CD14-positive monocyte (primary cell): ENCODE measurements at places on chromosomes 7 and 10.

GRCh38 chr7:139741789-139742344 is 35.9 kb downstream of the HIPK2 start:
- no peak for DNase-seq

- DNase-seq, result no peak
Observed at GRCh38 chr10:100612601-100613595, 77.2 kb downstream of the HIF1AN start.

DNA sequence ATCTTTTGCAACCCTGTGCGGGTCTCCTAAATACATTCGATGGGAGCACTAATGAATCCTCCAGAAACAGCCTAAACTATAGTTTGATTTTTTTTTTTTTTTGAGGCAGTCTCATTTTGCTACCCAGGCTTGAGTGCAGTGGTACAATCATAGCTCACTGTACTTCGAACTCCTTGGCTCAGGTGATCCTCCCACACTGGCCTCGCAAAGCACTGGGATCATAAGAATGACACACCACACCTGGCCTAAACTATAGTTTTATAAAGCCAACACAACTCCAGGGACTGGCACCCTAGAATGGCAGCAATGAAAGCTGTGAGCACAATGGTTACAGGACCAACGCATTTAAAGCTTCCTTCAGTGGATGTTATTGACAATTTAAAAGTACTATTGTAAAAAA is 14.5 kb upstream of the JMJD1C start:
- no peak for DNase-seq

DNA sequence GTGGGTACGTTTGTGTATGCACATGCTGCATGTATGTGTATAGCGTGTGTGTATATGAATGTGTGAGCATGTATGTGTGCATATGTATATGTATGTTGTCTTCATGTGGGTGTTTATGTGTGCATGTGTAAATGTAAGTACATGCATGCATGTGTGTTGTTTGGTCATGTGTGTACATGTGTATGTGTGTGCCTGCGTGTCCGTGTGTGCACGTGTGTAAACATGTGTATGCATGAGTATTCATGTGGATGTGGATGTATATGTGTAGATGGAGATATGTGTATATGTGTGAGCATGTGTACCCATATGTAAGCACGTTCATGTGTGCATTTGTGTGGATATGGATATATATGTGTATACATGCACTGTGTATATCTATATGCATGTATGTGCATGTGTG is 5.5 kb upstream of the CFAP46 start:
- no peak for DNase-seq

- DNase-seq, result no peak
Observed at GRCh38 chr10:106931159-106931852, 233.2 kb downstream of the SORCS1 start.

GRCh38 chr7:139328375-139328774 is 12.8 kb upstream of the FMC1 start:
- DNase-seq, result no peak

GRCh38 chr10:82692458-82692857 is 817.5 kb downstream of the NRG3 start:
- no peak for DNase-seq

DNA sequence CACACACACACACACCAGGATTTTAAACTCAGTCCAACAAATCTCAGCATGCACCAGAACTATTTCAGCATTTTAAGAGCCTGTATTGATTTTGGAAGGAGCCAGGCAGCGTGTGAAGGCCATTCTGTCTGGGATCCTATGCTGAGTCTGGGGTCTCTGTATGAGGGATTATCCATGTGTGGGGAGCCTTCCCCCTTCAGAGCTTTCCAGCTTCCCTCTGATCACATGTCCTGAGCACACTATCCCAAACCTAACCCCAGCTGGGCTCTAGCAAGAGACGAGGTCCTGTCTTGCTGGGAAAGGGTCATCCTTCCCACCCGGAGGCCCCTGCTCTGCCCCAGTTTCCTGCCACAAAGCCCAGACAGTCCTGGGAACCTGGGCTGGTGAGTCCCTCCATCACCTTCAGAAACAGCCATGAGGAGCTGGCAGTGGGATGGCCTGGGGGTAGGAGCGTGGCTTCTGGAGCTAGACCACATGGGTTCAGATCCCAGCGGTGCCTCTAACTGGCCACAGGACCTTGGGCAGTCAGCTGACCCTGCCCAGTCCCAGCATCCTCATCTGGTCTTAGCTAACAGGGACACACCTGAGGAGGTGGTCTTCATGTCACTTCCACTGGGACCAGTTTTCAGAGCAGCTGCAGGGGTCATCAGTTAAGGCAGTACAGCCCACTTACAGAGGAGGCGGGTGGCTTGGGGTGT is 79.6 kb upstream of the RET start:
- DNase-seq, result peak; percentile 1

DNA sequence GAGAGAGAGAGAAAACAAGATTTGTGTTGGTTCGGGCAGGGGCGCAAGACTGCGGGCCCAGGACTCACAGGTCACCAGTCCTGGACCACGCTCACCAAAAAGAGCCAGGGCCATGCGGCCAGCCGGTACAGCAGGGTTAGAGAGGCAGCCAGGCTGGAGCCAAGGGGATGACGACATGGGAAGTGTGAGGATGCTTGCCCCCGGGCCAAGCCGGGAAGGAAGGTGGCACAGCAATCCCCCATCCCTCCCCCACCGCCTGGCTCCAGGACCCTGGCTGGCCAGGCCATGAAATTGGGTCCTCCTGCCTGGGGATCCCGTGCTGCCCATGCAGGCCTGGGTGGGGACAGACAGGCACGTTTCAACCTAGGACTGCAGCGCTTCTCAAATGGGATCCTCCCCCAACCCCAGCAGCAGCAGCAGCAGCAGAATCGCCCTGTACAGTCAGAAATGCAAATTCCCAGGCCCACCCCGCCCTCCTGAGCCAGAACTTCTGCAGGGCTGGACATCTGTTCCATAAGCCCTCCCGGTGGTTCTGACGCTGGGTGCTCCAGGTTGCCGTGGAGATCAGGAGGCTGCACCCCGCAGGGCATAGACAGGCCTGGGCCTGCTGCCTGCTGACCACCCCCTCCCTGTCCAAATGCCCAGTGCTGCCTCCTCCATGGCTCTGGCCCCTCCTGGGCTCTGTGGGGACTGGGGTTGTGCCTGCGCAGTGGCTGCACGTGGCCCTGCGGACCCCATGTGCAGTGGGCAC is 35.0 kb downstream of the YKT6 start:
- DNase-seq, result no peak

- DNase-seq, result no peak
Observed at GRCh38 chr7:148903504-148903903, 19.4 kb upstream of the EZH2 start.

GRCh38 chr7:77351539-77352004 is 64.6 kb downstream of the GSAP start:
- peak; percentile 70 for DNase-seq

DNA sequence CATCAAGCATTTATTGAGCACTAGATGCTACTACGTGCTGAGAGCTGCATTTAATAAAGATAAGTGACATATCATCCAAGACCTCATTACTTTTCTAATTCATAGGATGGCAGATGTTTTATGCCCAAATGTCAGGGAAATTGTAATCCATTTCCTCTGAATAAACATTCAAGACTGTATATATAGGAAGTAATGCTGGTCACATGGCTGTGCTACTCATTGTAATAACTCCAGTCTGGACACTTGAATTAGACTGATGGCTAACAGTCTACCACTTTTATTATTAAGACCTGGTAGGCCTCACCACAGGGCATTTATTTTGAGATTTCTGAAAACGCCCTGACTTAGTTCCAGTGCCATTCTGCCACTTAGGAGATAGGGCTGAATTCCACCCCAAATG is 36.6 kb downstream of the PIK3AP1 start:
- DNase-seq, result no peak

DNA sequence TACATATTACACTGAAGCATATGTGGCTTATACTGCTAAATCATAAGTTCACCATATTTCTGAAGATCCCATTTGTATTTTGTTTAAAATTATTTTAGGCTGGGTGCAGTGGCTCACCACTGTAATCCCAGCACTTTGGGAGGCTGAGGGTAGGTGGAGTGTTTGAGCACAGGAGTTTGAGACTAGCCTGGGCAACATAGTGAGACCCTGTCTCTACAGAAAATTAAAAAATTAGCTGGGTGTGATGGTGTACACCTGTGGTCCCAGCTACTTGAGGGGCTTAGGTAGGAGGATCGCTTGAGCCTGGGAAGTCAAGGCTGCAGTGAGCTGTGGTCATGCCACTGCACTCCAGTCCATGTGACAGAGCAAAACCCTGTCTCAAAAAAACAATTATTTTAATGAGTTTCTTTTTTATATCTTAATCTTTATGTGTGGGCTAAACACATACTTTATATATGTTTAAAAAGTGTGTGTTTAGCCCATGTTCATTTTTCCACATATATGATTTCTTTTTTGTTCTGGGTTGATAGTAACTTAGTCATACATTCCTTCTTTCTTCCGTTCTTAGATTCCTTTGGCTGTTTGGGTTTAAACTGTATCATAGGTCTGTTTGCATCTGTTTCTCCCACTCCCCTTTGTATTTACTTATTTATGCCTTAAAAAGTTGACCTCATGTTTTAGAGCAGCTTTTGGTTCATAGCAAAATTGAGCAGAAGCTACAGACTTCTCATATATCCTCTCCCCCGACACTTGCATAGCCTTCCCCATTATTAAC is 33.5 kb downstream of the RSBN1L start:
- no peak for DNase-seq

DNA sequence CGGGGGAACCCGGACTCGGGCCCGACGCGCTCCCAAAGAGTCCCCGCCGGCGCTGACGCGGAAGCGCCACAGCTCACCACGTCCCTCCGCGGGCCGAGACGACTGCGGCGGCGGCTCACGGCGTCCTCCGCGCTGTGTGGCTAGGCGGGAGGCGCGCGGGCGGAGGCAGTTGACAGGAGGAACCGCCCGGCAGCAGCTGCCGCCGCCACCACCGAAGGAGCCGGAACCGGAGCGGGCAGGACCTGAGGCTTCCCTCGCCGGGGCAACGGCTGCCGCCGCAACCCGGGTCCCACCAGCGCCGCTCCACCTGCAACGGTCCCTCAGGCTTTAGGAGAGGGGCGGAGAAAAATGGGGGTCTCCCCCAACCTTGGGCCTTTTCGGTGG is 334 bp downstream of the ZNF800 start:
- peak; percentile 51 for DNase-seq

- DNase-seq, result no peak
Observed at GRCh38 chr7:95723583-95724180, 48.7 kb upstream of the DYNC1I1 start.

DNA sequence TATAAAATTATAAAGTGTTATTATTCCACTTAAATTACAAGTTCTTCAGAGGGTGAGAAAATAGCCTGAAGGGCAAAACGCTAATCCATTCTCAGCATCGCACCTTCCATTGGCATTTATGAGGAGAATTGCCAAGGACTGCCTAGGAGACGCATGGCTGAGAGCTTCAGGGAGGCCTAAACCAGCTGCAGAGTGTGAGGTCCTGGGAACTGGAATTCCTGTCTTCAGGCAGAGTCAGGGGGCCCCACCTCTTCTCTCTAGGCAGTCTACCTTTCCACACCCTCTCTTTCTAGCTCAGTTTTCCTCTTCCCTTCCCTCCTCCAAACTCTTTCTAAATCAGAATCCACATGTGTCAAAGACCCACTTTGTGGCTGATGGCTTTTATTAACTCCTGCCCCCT is 35.3 kb downstream of the LRRC72 start:
- DNase-seq, result no peak

- DNase-seq, result no peak
Observed at GRCh38 chr7:112701456-112701855, 88.7 kb downstream of the TMEM168 start.

DNA sequence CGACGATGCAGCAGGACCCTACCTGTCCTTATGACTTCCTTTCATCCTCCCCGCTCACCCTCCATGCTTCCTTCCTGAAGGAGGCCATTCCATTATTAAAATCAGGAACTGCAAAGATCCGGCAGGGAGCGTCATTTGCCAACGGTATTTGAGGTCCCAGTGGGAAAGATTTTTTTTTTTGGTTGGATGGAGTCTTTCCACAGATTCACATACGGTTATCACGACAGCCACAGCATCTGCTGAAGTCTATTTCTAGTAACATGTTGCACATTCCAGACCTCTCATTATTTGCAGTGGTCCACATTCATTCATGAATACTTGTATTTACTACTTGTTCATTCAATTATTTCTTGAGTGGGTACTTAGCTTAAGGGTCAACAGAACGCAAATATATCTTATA is 94.7 kb upstream of the LYZL2 start:
- no peak for DNase-seq

DNA sequence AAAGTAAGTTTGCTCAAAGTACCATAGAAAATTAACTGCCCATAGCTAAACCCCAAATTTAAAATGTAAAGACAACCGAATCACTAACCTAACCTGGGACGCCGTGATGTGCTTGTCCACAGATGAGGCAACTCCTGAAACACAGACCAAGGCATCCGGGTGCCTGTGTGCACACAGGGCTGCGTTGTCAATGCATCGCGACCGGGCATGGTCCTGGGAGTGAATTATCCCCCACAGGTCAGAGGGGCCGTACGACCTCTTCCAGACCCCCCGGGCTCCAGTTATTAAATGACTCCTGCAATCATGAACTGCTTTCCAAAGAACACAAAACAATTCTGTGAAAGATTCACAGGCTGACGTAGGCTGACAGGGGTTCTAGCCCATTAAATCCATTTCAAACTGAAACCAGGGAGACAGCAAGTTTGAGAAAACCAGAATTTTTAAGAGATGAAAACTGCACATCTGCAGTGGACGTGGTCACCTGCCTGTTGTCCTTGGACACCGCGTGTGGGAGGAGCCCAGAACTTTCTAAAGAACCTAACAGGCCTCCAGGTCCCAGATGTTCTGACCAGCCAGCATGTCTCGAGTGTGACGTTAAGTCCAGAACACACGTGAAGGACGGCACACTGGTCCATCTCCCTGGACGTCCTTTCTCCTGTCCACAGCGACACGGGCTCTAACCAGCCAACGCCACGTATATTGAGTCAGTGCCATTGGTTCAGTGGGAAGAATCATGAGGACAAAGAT is 297.8 kb downstream of the DNAJB6 start:
- no peak for DNase-seq

DNA sequence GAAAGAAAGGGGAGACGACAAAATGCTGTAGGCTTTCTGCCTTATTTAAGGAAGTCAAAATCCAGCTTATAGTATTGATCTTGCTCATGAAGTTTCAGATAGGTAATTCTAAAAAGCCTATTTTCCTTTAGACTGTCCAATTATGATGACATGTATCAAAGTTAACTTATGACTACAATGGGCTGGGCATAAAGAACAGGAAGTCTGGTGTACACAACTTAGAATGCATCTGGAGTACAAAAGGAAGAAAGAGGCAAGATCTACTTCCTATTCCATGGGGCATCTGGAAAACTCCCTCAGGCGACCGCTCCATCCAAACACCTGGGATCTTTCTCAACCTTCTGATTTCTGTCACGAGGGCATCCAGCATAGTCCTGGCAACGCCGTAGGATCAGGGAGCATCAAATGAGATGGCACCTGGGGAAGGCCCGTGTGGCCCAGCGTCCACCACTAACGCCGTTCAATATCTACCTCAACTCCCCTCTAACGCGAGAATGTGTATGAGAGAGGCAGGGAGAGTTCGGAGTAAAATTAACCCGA is 512 bp downstream of the FAM24B start:
- DNase-seq, result peak; percentile 24
